Stimulated activated CD4-positive, alpha-beta T cell treated with anti-CD3 and anti-CD28 coated beads, Interleukin-1b, Interleukin-23, amount 100 ng/mL, for 1 hour (primary cell): ENCODE measurements at places on chromosomes 5 and 9.

GRCh38 chr9:2570615-2571479 is 50.7 kb upstream of the VLDLR start:
- no peak for DNase-seq

- no peak for DNase-seq
These were observed 338.0 kb downstream of the SEMA5A start for GRCh38 chr5:9207817-9208418.

DNA sequence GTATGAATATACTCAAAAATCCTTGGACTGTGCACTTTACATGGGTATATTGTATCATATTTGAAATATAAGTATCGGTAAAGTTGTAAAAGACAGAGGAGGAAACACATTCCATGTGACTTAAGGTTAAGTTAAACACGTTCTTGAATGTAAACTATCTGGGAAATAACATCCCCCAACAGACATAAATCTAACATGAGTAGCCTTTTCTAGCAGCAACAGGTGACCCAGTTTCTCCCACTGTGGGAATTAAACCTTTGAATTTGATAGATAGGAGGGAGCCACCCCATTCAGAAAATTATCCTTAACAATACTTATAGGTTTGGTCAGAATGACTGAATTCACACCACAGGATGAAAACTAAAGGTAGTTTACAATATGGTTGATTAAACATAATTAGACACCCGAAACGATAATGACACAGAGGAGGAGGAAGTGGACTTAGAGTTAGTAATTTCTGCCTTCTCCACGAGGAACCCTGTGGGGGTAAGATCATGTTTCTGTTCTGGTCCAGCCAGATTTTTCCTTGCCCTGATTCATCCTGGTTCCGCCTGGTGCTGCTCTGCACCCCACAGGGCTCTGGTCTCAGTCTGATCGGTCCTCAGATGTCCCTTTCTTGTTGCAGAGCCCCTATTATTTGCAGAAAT is 84.6 kb upstream of the DNAH5 start:
- DNase-seq: no peak

- DNase-seq: no peak
These were observed 1243.4 kb downstream of the MAT2B start for GRCh38 chr5:164748861-164749260.

DNA sequence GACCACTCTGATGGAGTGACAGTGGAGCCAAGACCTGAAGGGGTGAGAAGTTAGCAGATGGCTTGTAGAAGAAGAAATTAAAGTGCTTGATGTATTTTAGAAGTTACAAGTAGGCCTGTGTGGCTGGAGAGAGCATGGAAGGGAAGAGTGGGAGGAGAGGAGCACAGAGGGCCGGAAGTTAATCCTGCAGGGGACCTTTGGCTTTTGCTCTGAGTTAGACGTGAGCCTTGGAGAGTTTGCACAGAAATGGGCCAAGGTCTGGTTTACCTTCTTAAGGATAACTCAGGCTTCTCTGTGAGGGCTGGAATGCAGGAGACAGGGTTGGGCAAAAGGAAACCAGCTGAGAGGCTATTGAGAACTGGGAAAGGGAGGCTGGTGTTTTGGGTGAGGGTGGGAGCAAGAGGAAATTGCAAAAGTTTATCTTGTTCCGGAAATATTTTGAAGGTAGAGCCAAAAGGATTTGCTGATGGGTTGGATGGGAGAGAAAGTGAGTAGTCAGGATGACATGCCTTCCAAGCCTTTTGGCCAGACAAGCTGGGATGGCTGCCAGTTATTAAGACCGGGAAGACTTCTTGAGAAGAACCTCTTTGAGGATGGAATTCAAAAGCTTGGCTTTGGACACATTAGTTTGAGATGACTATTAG is 17.5 kb upstream of the F2RL1 start:
- no peak for DNase-seq

DNA sequence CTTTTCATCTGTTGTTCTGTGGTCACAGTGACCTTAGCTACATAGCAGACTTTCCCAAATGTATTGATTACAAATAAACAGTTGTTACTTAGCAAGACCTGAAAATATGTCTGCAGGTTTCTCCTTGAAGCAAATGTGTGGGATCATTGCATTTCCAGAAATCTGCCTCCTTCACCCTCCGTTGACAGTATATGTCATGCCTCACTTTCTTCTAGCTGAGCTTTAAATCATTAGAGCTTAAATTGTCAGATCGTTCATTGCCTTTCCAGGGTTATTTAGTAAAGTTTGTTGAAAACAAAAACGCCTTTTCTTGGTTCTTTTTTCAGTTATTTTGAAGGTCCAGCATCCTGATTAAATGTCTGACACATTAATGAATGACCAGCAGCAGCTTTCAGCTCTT is 2.3 kb upstream of the MAML1 start:
- no peak for DNase-seq

DNA sequence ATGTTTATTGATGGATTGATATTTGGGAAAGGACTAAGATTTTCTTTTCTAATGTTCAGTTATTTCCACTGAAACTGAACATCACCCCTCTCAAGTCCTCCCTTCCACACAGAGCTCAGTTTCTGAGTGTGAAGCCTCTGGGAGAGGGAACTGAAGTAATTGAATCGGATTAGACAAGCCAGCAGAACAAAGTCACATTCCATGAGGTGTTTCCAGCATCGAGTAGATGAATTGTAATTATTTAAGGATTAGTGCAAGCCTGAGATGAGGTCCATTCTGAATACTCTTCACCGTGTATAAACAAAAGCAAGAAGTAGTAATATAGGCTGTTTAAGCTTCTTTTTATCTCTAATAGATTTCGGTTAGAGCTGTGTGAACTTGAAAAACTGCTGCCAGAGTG is 2060.5 kb downstream of the MAT2B start:
- DNase-seq: no peak
